ENCODE measurements at places on chromosomes 4 and X.

DNA sequence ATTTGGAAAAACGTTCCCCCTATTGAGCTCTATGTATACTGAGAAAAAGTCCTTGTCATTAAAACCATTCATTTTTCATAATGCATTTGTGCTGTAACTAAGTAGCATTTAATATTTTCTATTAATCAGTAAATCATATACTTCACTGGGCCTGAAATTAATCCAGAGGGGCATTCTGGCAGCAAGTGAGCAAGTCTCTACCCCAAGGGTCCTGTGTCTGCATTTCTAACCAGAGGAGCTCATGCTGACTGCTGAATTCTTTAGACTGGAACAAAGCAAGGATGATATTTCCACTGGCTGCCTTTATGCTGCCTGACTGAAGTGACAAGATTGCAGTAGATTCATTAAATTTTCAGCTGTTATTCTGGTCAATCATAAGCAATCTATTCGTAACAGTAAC, 246.5 kb downstream of the SLITRK2 start:
- DNase-seq = no peak

DNA sequence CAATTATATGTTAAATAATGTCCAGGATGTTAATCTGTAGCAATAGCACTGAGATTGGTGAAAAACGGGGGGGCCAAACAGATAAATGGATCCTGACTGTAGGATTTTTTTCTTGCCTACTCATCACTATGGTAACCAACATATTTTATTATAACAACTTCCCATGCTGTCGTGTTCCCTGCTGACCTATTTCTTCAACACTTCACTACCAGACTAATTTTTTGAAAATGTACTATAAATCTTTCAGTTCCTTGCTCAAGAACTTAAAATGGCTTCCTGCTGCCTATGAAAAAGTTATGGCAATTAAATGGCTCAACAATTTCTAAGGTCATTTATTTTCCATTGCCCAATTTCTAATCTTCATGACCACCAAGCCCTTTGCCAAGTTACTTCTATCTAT, 38.9 kb upstream of the CFAP47 start:
- no peak for DNase-seq

GRCh38 chr4:24923550-24923949, 10.7 kb upstream of the CCDC149 start:
- DNase-seq = no peak

- DNase-seq = no peak
These were observed 25.8 kb downstream of the TRIM75 start for GRCh38 chr4:165079476-165079875.

DNA sequence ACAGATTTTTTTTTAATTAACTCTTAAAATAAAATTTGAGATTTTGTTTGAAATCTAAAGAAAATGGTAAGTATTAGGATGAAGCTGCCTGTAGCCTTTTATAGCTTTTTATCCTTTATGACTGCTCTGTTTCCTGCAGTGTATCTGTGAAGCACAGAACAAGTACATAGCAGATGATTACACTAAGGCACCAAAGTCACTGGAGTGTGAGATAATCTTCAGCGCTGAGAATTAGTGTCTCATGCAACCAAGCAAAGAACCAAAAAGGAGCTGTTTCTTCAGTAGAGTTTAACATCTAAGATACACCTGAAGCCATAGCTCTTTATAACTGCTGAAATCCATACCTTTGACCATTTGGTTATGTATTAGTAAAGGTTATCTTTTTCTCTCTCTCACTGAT, 1989.8 kb upstream of the PCDH10 start:
- DNase-seq = no peak

GRCh38 chrX:56786889-56787733, 58.1 kb downstream of the NBDY start:
- no peak for DNase-seq

DNA sequence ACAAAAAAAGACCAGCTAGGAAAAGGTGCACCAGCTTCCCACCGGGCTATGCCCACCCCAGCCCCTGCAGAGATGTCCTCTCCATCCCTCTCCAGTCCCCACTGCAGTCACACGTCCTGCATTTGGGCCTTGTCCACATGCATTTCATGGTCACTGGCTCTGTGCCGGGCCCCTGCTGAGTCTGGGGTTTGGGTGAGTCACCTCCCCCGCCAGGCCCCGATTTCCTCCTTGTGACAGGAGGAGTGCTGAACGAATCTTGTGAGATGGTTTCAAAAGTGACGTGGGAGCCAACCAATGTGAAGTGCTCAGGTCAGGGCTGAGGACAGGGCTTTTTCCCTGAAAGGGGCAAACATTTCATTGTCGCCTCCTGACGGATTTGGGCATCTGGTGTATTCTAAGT, 7.1 kb downstream of the CPZ start:
- DNase-seq = no peak

- no peak for DNase-seq
These were observed 190.8 kb upstream of the GK2 start for GRCh38 chr4:79598801-79599200.

GRCh38 chrX:74421036-74421739, at the start of gene SLC16A2:
TSS of gene SLC16A2 (plus strand) at chrX:74421493. CDS start at chrX:74421638, 145 bp downstream.
- no peak for DNase-seq

GRCh38 chr4:113051361-113051760, 1.9 kb downstream of the ANK2 start:
- no peak for DNase-seq

DNA sequence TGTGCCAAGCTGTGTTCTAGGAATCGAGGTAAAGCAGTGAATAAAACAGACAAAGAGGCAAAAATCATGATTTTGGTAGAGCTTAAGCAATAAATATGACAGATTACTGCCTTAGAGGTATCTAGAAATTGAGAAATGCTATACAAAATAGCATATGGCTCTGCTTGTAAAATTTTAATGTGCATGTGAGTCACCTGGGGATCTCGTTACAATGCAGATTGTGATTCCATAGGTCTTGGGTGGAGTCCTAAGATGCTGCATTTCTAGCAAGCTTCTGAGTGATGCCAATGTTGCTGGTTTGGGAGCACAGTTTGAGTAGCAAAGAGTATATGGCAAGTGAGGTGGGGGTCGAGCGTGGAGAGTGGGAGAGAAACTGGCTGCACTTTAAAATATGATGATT, 697.3 kb upstream of the MAGEB2 start:
- no peak for DNase-seq

GRCh38 chr4:10066206-10066605, 44.9 kb upstream of the SLC2A9 start:
- no peak for DNase-seq

DNA sequence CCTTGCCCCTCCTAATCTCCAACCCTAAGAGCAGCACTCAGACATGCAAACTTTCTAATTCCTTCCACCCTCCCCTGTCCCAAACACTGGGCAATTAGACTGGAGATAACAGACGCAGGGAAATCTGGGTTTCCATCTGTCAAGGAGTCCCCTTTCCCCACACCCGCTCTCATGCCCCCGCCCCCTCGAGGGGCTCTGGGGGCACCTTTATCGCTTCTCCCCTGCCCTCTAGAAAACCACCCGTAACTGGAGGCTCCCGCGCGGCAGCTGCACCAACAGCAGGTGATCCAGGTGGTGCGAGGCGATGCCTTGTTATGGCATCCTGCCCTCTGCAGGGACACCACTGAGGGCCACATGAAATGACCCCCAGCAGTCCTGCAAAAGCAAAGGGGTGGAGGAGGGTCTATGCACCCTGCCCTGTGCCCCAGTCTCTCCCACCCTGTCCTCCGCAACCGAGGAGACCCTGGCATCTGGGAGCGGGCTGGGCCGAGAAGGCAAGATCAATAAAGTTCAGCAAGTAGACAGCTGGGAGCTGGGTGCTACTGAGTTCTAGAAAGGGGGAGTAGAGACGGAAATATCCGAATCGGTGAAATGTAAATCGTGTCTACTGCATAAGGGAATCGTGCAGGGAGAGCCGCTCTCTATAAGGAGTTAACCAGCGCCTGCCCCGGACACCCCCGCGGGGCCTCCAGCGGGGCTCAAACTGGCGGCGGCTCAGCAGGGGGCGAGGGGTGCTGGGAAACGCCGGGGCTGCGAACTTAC, 1.6 kb downstream of the KCTD8 start:
- no peak for DNase-seq

- DNase-seq = no peak
These were observed at the start of gene LRAT for GRCh38 chr4:154743683-154744340. TSS of gene LRAT (plus strand) at chr4:154744000. CDS start at chr4:154744327, 327 bp downstream.

DNA sequence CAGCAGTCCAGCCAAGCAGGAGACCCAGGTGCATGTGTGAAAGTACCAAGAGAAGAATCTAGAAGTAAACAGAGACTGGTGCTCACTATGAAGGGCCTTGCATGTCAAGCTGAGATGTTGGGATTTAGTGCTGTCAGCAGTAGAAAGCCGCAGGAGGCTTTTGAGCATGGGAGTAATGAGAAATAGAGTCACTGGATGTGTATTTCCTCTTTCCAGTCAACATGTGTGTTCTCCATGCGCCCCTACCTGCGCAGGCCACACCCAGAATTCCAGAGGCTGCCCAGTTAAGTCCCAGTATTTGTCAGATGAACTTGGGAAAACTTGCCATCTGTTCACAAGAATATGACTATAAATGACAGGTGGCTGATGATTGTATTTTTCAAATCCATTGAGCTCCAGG, 4.5 kb upstream of the MAMLD1 start:
- no peak for DNase-seq

GRCh38 chr4:119189638-119190037, 22.9 kb upstream of the USP53 start:
- DNase-seq = no peak

DNA sequence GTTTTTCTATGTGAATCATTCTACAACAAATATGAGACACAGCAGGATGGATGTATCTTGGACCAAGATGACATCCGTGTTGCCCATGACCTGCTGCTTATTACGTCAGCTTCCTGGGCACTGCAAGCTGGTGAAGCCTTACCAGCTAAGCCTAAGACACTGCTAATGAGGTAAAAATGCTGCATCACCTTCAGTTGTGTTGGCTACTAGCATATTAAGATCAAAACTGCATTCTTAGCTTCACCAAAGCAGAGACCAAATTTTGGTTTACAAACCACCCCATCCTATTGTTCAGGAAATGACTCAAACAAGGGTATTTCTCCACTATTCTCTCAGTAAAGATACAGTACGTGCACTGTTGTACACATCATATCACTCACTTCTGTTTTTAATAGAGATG, 50.3 kb downstream of the MAML3 start:
- no peak for DNase-seq

GRCh38 chr4:107449611-107450369, 270.2 kb downstream of the PAPSS1 start:
- no peak for DNase-seq

DNA sequence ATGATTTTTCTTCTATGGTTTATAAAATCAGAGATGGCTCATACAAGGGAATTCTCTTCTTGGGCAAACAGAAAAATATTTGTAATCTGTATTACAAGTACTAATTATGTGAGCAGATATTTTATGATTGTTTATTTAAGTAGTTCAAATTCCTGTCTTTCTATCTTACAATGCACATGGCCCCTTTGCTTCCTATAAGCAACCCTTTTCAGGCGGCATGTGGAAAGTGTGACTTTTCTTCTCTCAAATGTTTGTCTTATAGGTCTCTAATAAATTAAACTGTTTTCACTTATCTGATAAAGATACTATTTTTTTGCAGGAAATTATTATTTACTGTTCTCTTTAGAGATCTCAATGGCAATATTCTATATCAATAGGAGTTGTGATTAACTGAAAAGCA, 259.3 kb upstream of the MAGEB18 start:
- DNase-seq = no peak

- DNase-seq = no peak
These were observed 588.3 kb upstream of the DIPK2B start for GRCh38 chrX:45788941-45789348.

DNA sequence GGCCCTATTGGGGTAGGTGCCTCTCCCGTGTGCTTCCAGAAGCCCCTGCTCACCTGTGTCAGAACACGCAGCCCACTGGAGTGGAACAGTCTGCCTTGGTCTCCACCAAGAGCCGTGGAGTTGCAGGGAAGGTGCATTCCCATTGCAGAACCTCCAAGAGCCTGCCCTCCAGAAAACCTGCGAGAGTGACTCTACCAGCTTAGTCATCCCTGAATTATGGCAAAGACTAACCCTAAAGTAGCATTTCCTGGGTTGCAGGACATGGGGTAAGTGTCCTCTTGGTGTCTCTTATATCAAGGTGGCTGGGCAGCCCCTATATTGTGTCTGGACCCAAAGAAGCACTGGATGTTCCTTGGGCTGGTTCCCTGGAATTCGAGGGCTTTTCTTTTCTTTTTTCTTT, 224.6 kb downstream of the BCOR start:
- no peak for DNase-seq

DNA sequence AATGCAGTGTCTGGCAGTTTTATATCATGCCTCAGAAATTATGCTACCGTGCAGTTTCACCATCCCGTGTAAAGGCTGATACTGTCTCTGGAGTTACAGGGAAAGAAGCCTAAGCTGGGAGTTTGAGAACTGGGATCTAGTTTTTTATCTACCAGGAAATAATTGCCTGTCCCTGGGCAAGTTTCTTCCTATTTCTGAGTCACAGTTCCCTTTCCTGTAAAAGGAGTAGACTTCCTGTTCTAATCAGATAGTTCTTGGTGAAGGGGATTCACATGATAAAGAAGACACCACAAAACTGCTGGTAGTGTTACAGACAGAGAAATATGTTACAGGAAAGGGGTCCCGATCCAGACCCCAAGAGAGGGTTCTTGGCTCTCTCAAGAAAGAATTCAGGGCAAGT, 17.1 kb downstream of the HERC3 start:
- DNase-seq = no peak

DNA sequence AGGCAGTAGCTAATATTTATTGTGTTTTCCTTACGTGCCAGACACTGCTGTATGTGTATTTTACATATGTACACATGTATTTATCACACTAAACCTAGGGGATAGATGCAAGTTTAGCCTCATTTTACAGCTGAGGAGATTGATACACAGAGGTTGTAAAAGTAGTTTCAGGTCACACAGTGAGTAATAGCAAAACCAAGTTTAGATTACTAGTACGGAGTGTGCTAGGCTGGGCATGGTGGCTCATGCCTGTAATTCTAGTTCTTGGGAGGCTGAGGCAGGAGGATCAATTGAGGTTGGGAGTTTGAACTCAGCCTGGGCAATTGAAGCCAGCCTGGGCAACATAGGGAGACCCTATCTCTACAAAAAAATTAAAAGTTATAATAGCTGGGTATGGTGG, 701.1 kb upstream of the ATOH1 start:
- DNase-seq = no peak

GRCh38 chr4:105634402-105635080, 73.9 kb downstream of the INTS12 start:
- DNase-seq = no peak

DNA sequence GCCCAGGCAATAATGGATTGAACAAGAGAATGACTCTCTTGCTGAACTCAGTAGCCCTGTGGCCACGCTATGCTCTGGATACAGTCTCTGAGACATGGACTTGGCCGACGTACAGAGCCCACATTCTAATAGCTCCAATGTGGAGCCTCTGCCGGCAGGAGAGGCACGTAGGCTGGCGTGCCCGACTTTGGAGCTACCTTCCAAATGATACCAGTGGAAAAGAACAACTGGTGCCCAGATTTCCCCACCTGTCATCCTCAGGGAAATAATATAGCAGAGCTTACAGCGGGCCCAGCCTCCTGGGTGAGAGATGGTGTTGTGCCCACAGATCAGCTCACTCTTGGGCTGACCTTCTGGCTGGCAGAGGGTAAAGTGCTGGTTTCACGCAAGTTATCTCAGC, 10.6 kb downstream of the NDP start:
- DNase-seq = no peak
